Inflammatory macrophage (primary cell): ENCODE measurements at places on chromosomes 11 and 22.

GRCh38 chr11:111283945-111284481 lies 14.3 kb upstream of the POU2AF3 start:
- DNase-seq: no peak

- no peak for DNase-seq
Observed at GRCh38 chr22:30891443-30891755, 77.2 kb downstream of the MORC2 start.

DNA sequence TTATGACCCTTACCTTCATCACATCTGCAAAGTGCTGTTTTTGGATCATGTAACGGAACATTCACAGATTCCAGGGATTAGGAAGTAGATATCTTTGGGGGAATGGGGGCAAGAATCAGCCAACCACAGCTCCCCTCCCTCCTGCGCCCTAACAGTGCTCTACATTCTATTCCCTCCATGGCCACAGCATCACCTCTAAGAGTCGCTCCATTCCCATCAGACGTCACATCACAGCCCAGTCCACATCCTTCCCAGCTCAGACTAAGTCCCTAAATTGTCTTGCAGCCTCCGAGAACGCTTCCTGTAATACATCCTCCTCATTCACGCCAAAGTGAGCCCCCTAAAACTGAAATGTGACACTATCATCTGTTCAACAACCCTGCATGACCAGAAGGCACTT lies 5.9 kb downstream of the SCGB1D1 start:
- no peak for DNase-seq

DNA sequence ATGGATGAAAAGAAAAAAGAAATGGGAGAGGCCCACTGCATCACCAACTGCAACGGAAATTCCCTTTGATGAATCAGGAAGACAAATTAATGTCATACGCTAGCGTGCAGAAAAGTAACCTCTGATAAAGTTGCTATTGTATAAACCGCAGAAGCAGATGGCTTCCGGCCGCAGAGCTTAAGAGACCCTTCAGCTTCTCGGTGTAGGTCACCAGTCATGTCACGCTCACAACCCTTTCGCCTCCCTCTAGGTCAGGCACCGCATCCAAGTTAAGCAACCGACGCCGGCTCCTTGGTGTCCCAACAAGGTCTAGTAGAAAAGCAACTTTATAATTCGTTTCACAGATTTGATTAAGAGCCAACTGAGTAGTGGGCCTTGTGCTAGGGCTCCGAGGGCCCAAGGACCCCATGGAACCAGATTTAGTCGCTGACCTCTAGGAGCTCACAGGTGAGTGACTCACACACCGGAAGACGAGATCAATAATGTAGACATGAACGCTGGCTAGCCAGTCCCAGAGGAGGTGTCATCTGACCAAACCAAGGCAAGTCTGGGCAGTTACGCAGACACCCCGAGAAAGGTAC lies 1.2 kb upstream of the ZFP91 start:
- peak; percentile 78 for DNase-seq

GRCh38 chr11:17423533-17424310 lies 35.3 kb upstream of the KCNJ11 start:
- no peak for DNase-seq
